WTC11 (cell line): ENCODE measurements at places on chromosomes 11 and 22.

GRCh38 chr11:34148504-34149165 is 43.2 kb downstream of the NAT10 start:
- no peak for DNase-seq

- DNase-seq, result no peak
These were observed 106.7 kb downstream of the CCDC81 start for GRCh38 chr11:86481399-86481798.

GRCh38 chr11:120832481-120833238 is 191.2 kb upstream of the TBCEL start:
- no peak for DNase-seq

DNA sequence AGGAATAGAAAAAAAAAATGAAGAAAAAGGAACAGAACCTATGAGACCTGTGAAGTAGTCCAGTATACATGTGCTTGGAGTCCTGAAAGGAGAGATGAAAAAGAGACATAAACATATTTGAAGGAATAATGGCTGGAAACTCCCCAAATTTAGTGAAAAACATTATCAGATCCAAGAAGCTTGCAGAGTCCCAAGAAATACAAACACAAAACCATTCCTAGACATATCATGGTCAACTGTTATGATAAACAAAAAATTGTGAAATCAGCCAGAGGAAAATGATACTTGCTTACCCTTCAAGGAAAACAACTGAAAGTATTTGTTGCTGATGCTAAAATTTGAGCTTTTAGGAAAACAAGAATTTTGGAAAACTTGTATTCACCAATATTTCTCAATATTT is 250.1 kb downstream of the DDX10 start:
- DNase-seq, result no peak

- no peak for DNase-seq
These were observed 112.8 kb downstream of the FBXO7 start for GRCh38 chr22:32587449-32587848.

DNA sequence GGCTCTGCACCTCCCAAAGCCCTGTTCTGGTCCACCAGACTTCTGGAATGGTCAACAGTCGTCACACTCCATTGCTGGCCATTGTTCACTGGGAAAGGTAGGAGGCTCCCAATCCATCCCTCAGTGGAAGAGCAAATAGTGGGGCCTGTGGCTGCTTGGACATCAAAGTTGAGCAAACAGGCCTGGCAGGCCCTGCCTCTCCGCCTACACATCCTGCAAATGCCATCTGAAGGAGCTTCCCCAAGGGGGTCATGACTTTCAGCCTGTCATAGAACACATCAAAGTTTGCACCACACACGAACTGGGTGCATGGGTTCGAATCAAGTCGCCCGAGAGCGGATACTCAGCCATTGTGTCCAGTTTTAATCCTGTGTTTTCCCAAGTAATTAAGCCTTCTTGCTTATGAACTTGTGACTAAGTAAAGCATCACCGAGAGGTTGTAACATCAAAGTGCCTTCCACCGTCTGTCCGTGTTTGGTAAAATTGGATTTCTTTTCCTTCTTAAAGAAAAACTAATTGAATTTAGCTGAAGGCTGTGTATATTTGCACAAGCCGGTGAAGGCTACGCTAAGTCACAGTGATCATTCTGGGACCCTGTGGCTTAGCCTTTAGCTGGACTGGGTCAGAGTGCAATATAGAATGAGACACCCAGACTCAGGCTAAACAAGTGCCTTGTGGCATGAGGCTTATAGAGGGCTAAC is 36.1 kb downstream of the CLPB start:
- no peak for DNase-seq

DNA sequence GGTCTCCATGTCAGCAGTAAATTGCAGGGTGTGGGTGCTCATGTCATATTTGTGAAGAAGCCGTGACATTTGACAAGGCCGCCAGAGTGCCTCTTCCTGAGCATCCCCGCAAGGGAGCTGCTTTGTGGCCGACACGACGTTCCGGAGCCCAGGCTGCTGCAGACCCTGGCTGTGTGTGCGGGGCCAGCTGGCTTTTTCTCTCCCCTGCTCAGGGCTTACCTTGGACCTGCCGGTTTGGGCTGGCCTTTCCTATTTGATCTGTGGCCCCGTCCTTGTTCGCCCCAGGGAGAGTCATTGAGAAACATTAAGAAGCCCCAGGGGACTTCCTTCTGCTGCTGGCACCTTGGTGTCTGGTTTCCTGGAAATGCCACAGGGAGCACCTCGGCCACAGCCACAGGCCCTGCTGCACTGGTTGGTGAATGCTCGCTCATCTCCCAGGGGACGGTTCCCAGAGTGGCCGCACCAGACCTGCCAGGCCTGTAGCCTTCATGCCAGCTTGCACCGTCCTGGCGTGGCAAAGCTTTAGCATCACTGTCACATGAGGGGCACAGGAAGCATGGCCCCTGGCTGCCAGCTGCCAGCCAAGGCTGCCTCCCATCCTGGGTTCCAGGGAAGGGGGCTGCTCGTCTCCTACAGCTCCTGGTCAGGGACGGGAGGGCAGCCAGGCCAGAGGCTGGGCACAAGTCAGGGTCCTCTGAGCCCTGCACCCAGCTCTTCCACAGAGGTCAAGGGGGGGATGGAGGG is 5.4 kb downstream of the GRK2 start:
- DNase-seq, result peak; percentile 28

DNA sequence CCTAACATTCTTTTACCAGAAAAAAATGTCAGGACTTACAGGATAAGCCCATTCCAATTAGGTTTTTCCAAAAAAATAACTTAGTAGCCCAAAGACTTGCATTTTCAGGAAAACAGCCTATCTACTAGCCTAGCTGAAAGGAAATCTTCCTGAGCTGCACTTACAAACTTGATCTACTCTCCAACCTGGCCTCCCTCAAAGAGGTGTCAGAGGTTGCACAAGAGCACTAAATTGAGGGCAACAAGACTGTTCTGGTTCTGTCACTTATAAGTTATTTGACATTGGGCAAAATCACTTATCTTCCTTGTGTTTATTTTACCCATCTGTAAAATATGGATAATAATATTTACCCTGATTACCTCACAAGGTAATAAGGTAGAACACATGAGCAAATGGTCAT is 7.9 kb upstream of the SOX6 start:
- no peak for DNase-seq

GRCh38 chr11:114297806-114298709 is 1.9 kb downstream of the NNMT start:
- no peak for DNase-seq

DNA sequence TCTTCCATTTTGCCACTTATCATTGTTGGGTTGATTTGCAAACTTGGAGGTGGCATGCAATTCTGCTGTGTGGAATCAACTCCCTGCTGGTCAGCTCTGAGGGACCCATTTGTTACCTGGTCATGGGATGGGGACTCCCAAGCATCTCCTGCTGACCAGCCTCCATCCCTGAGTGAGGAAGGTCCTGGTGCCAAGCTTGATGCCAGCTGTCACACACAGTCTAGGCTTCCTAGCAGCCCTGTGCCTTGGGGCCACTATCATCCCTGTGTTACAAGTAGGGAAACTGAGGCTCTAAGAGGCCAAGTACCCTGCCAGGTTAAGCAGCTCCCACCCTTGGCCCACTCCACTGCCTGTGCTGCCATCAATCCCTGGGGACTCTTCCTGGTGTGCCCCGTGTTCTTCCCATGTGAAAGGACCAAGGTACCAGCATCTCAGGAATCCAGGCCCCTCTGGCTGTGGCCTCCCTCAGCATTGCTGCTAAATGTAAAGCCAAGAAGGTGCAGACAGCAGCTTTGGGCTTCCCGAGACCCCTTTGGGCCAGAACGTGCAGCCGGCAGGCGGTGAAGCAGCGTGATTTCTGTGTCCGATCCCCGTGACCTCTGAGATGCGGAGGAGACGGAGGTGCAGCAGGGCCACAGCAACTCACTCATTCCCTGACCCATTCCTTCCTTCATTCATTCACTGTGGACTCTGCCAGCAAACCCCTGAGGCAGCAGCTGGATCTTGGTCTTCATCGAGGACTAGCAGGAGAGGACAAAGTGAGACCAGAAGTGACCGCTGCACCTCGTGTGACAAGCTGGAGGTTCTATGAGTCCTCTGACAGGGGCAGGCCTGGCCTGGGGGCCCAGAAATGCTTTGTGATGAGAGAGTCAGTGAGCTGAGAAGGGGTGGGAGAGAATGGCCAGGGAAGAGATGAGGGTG is 49.7 kb downstream of the MYEOV start:
- no peak for DNase-seq

DNA sequence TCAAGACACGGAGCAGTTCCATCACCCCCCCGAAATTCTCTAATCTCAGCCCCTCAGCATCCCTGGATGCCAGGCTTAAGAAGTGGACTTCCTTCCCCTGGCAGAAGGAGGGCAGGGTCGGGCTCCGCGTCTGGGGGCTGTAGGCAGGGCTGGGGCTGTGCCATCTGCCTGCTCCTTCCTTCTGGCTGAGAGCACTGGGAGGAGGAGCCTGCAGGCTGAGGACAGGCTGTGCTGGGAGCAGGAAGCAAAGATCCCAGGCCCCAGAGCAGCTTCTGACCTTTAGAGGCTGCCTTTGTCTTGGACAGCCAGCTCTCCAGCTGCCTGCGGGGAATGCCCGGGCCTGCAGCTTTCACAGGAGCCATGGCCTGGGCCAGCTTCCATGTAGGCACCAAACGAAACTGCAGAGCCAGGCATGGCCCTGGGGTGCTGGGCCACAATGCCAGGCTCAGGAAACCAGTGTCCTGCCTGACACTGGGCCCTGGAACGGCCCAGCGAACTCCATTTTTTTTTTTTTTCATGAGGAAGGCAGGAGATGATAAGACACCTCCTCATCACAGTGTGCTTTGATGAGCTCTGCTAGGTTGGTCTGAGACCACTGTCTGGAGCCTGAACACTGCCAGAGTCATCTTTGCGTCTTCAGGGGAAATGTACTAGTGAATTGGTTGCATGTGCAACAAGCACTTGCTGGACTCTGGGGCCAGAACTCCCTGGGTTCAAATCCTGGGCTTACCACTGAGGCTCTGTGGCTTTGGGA is 67.9 kb downstream of the MCM5 start:
- no peak for DNase-seq

DNA sequence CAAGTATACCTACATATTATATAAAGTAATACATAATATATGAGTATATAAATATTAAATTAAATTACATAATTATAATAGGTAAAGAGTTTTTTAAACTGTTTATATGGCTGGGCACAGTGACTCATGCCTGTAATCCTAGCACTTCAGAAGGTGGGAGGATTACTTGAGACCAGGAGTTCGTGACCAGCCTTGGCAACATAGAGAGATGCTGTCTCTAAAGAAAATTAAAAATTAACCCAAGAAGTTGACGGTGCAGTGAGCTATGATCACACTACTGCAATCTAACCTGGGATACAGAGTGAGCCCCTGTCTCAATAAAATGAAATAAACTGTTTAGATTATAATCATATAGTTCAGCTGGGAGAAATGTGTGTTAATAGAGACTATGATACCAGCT is 363.0 kb downstream of the DDX10 start:
- DNase-seq, result no peak

GRCh38 chr11:78200553-78200952 is 11.8 kb downstream of the USP35 start:
- DNase-seq, result no peak

GRCh38 chr11:38156495-38157146 is 1558.6 kb upstream of the RAG2 start:
- DNase-seq, result no peak

- no peak for DNase-seq
These were observed 38.3 kb upstream of the LRRC55 start for GRCh38 chr11:57143459-57143858.

GRCh38 chr22:42912059-42912458 is 55.0 kb upstream of the ARFGAP3 start:
- DNase-seq, result no peak

- no peak for DNase-seq
These were observed 16.1 kb downstream of the APLP2 start for GRCh38 chr11:130085671-130086290.

DNA sequence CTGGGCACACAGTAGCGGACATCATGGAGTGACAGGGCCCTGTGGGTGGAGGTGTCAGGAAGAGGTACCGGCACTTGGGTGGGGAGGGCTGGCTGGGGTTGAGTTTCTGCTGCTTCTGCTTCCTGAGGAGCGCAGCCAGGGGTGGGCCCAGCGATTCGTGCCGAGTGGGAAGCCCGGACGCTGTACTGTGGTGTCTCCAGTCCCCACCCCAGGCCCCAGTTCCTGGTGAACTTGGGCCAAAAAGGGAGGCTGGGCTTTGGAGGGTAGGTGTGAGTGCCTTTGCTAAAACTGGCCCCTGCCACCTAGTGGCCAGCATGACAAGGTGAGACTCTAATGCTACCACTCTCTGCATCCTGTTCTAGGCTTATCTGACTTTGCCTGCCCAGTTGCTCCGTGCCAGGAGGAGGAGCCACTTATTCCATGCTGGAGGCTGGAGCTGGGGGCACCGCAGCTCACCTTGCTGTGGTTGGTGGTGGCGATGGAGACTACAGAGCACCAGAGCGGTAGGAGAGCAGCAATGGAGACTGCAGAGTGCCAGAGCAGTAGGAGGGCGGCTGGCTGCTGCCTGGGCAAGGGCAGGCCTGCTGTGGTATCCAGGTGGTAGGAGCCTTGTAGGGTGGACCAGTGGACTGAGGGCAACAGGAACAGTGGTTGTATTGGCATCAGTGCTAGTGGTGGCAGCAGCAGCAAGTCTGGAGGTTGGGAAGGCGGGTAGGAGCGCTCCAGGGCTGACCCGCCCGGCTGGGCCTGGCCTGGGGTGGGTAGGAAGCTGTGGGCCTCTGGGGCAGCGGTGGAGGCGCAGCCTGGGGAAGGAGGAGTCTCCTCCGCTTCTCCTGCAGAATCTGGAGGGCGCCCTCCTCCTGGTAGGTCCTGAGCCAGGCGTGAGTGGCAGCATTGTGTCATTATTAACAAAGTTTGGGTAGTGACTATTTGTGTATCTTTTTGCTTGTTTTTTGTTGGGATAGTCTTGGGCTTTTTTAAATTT is 2.2 kb upstream of the RFPL2 start:
- DNase-seq, result peak; percentile 61

- DNase-seq, result no peak
These were observed 209.1 kb downstream of the DDX10 start for GRCh38 chr11:108873941-108874340.
